GM23248 (cell line): ENCODE measurements at places on chromosomes 5 and 9. TPM values are rescaled to one million over a fixed set of nuclear protein-coding genes. Genes with fewer than 3 reads are reported as not detected.
A peak's percentile ranks its signal among the peaks of the same experiment; 100 is the strongest.

F2RL2 gene
- polyA plus RNA-seq = 0.05 TPM in 1 of 2 replicates, not detected in the other

CAMK4 gene
- 3.2 and 4.0 TPM in 2 replicates for polyA plus RNA-seq

CCL28 gene
- polyA plus RNA-seq = 1.4 and 2.2 TPM in 2 replicates

SLC6A3 gene
- not detected in 2 replicates for polyA plus RNA-seq

IL31RA gene
- 0.08 TPM in 1 of 2 replicates, not detected in the other for polyA plus RNA-seq

SFXN1 gene
- 50.3 and 51.9 TPM in 2 replicates for polyA plus RNA-seq

FAM81B gene
- polyA plus RNA-seq = not detected in 2 replicates

DNA sequence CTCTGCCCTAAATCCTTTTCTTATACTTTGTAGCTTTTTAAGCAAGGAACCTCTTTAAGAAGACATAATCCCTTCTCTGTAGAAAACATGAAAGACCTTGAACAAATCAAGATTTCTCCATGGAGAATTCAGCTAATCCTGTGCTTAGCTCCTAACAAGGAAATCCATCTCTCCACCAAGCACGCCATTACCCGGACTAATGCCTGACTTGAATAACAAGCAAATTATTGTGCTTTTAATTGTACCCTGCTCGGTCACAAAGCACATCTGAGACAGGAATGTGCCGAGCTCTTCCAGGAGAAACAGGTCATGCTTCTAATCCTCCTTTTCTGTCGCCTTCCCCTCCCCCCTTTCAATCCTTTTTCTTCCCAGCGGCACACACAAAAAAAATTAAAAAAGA, 141.3 kb downstream of the PSAT1 start:
- no peaks in the 10 kb centered on the region for H3K4me1 ChIP-seq
- H3K27me3 ChIP-seq = peaks cover 23% of the 10 kb centered on the region
- H3K27ac ChIP-seq = no peak overlapping the region
- no peak for DNase-seq
- no peaks in the 10 kb centered on the region for H3K36me3 ChIP-seq

DNA sequence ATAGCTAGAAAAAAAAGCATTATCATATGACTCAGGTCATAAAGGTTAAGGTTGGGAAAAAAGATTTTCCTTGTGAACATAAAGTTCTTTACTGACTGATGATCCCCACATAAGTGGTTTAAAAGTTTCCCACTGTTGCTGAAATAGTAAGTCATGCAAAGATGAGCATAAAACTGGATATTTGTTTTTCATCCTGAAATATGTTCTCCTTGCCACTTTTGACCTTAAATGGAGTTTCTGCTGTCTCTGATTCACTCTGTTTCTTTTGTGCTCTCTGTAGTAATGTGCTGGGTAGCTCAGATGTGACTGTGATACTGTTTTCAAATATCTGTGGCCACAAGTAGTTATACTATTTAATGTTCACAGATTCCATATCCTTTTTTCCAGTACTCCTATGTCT, 162.5 kb upstream of the GAS1 start:
- H3K27me3 ChIP-seq = no peaks in the 10 kb centered on the region
- DNase-seq = peak; percentile 61
- H3K27ac ChIP-seq = peak overlapping the region; percentile 38
- peaks cover 42% of the 10 kb centered on the region for H3K4me1 ChIP-seq

- peak overlapping the region; percentile 50 for H3K4me3 ChIP-seq
- H3K36me3 ChIP-seq = no peaks in the 10 kb centered on the region; the same call in 1 of the 2 replicates
- H3K4me1 ChIP-seq = peaks cover 46% of the 10 kb centered on the region
- H3K27me3 ChIP-seq = no peaks in the 10 kb centered on the region
Measured at GRCh38 chr9:77820293-77820954, 172.3 kb upstream of the GNA14 start.

DNA sequence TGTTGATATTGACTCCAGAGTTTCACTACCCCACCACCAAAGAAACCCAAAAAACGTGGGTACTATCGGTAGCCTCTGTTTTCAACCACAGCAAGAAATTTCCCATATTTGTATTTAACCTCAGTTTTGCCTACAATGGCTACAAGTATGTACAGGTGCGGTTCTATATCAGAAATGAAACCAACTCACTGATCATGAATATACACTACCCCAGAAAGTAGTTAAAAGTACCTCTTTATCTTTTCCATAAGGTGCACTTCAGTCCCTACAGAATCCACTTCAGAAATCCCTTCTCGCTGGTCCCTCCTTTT, 140.6 kb upstream of the SLC12A2 start:
- no peak overlapping the region for H3K4me3 ChIP-seq
- DNase-seq = no peak
- H3K36me3 ChIP-seq = no peaks in the 10 kb centered on the region
- no peak overlapping the region for H3K27ac ChIP-seq

DNA sequence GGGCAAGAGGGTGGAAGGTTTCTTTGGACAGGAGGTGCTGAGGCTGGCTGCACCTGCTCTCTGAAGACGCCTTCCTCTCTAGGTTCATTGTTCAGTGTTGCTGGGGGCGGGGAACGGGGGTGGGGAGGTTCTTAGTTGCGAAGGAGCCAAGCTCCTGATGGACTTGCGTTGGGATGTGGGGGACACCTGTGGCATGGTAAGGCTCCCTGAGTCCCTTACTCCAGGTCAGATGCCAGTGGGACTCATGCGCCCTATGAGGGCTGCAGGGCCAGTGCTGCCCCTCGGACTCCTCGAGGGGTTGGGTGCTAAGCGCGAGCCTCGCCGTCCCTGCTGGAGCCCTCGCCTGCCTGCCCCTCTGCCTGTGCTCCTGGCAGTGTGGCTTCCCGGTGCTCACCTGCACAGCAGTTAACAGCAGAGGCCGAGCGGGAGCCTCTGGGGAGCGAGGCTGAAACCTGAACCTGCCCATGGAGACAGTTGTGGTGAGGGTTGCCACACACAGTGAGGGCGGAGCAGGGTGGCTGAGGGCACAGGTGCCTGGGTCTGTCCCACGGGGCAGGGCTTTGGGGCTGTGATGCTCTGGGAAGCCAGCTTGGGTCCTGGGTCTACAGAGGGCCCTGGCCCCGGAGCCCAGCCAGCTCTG, 5.5 kb downstream of the RNU6ATAC start:
- no peaks in the 10 kb centered on the region for H3K4me1 ChIP-seq
- H3K27me3 ChIP-seq = no peaks in the 10 kb centered on the region
- DNase-seq = no peak
- no peak overlapping the region for H3K4me3 ChIP-seq
- H3K27ac ChIP-seq = no peak overlapping the region

- no peak overlapping the region for H3K4me3 ChIP-seq
- H3K36me3 ChIP-seq = no peaks in the 10 kb centered on the region
- H3K27me3 ChIP-seq = no peaks in the 10 kb centered on the region
- no peak overlapping the region for H3K27ac ChIP-seq
- no peak for DNase-seq
- H3K4me1 ChIP-seq = peaks cover 11% of the 10 kb centered on the region
Measured at GRCh38 chr9:137688725-137689124, 69.9 kb downstream of the EHMT1 start.

DNA sequence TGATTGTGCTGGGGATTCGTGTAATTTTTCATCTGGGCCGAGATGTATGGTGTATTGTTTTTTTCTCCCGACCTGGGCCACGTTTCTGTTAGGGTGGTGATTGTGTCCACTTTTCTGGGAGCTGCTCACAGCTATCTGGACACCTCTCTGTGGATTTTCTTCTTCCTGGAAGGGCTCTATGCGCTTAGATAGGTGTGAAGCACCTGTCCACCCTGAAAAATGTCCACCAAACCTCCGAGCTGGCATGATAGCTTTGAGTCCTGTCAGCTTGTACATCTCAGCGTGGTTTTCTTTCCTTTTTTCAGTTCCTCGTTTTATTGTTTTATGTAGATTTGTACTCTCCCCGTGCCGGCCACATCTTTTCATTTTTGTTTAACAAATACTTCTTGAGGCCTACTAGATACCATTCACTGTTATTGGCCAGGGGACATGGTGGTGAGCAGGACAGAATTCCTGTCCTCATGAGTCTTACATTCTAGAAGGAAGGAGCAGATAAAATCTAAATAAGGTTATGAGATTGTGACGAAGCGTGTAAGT, 1.1 kb downstream of the UGCG start:
- peaks cover 14% of the 10 kb centered on the region for H3K4me1 ChIP-seq
- peak; percentile 48 for DNase-seq
- 0 out of 2 replicates have a peak, but pooled peaks cover 3% of the 10 kb centered on the region for H3K36me3 ChIP-seq

DNA sequence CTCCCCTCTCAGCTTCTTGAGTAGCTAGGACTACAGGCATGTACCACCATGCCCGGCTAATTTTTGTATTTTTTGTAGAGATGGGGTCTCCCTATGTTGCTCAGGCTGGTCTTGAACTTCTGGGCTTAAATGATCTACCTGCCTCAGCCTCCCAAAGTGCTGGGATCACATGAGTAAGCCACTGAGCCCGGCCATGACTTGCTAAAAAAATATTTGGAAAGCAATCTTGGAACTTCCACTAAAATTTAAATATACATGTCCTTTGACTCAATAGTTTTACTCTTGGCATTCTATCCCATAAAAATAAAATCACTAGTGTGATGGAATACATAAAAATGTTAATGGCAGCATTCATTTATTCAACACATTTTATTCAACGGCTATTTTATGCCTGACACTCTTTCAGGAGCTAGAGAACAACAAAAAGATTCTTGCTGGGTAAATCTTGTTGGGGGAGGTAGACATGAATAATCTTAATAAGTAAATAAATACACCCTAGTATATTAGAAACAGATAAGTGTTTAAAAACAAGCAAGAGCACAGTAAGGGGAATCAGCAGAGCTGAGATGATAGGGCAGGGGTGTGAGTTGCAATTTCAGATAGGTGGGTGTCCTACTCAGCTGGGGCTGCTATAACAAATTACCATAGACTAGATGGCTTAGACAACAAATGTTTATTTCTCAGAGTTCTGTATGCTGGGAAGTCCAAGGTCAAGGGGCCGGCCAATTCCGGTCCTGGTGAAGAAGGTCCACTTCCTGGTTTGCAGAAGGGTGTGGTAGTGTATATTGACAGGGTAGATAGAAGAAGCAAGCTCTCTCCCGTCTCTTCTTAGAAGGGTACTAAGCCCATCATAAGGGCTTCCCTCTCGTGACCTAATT, 50.7 kb downstream of the KCNV2 start:
- no peak overlapping the region for H3K27ac ChIP-seq
- DNase-seq = no peak
- peaks cover 27% of the 10 kb centered on the region for H3K36me3 ChIP-seq
- H3K4me1 ChIP-seq = peaks cover 12% of the 10 kb centered on the region; the same call in 1 of the 2 replicates
- no peaks in the 10 kb centered on the region for H3K27me3 ChIP-seq

DNA sequence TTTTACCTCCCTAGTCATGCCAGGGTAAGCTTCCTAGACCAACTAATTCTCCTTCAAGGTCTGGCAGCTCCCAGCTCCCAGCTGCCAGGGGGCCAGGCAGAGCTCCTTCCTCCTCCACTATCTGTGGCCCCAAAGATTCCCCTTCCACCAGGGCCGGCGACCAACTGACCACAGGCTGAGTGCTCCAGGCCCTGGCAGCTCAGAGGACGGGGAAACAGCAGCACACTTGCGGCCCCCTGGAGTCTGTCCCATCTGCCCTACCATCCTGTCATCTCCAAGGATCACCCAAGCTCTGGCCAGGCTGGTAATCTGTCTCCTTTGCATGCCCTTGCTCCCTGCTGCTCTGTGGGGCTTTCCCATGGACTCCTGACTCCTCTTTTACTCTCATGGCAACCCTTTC, 31.2 kb upstream of the BASP1 start:
- H3K4me3 ChIP-seq = no peak overlapping the region
- no peaks in the 10 kb centered on the region for H3K27me3 ChIP-seq
- peaks cover 78% of the 10 kb centered on the region for H3K4me1 ChIP-seq
- DNase-seq = peak; percentile 30
- peak overlapping the region; percentile 93 for H3K27ac ChIP-seq

- DNase-seq = peak; percentile 53
- no peaks in the 10 kb centered on the region for H3K4me1 ChIP-seq
- H3K4me3 ChIP-seq = no peak overlapping the region
- H3K27ac ChIP-seq = no peak overlapping the region
- H3K36me3 ChIP-seq = no peaks in the 10 kb centered on the region
Measured at GRCh38 chr9:137311171-137311985, 9.3 kb upstream of the NRARP start.

DNA sequence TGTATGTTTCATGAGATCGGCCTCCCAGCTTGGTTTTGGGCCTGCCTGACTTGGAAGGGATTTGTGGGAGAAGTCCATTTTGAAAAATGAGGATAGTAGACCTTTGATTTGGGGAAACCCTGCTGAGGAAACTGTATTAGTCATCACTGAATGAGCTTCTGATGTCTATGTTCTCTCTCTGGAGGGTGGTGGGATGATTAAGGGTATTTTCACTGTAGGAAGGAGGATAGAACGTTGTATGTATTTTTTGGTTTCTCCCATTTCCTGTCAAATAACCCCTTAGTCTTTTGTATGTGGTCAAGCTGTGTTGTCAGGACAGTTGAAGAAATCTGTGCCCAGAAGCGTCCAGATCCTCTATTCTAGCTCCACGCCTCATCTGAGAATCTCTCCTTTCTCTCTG, 151.9 kb downstream of the INSYN2B start:
- no peaks in the 10 kb centered on the region for H3K4me1 ChIP-seq
- H3K27ac ChIP-seq = no peak overlapping the region
- no peak for DNase-seq

DNA sequence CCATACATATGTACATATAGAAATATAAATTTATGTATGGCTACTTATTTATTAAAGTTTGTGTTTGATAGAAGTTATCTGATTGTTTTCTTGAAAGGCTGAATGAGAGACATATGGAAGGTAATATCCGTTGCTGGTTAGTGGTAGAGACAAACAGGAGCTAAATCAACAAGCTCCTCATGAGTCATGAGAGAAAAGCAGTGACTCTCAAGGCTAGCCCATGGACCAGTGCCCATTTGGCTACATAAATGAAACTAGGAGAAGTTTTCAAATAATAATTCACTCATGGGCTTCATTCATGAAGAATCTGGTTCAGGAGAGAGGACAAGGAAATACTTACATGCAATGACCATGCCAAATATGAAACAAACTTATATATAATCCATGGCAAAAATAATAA, 504.5 kb upstream of the ITGA1 start:
- H3K4me1 ChIP-seq = no peaks in the 10 kb centered on the region
- H3K27me3 ChIP-seq = no peaks in the 10 kb centered on the region
- DNase-seq = peak; percentile 4
- H3K36me3 ChIP-seq = no peaks in the 10 kb centered on the region
- no peak overlapping the region for H3K27ac ChIP-seq

DNA sequence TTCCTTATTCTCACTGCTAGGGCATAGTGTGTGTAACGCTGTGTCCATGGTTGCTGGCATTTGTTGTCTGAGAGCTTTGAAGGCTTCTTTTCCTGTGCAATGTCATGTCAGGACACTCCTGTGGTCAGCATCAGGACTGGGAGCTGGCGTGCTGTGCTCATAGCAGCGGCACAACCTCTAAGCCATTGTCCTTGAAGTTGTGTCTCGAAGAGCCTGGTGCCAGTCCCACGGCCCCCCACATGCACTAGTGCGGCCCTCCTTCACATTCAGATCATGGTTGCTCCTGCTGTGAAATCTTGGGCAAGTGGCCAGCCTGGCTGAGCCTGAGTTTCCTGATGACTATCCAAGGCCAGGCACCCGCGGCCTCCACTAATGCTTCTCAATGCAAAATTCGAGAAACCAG, 32.4 kb downstream of the PDZD2 start:
- H3K27ac ChIP-seq = no peak overlapping the region
- H3K4me1 ChIP-seq = no peaks in the 10 kb centered on the region
- DNase-seq = no peak
- peaks cover 9% of the 10 kb centered on the region; the same call in 1 of the 2 replicates for H3K27me3 ChIP-seq
- no peaks in the 10 kb centered on the region for H3K36me3 ChIP-seq
